NCI-H1092 (cell line): ENCODE measurements at places on chromosomes 3 and 15.

DNA sequence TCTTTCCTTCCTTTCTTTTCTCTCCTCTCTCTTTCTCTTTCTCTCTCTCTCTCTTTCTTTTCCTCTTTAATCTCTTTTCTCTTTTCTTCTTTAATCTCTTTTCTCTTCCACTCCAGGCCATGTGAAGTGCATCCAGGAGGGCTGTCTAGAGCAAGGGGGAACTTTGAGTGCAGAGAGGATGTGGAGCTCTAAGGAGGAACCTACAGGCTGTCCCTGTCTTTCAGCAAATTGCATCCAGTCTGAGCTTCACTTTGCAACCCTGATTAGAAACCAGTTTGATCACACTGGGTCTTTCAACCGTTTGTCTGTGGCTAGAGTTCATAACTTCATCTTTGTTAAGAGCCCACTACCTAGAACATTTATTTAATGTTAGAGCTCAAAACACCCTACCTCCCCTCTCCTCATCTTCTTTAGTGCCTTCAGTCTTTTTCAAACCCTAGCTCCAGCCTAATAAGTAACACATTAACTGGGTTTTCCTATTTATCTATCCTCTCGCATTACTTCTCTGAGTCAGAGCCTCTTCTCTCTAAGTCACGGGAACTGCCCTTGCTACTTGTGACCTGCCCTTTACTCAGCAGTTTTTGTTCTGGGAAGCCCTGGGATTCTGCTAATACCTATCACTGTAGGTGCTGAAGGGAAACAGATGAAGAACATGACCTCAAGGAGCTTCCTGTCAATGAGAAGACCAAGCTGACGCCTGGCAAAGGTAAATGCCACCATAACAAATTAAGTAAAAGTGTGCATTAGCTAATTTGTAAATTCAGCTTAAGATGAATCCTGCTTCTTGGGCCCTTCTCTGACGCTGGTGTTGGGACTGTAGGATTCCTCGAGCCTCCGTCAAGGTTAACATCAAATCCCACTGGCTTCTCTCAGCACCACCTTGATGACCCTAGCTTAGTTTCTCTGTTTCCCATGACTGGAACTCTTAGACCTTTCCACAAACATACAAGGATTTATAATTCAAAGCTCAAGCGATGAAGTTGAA is at the start of gene GCNT3:
TSS of gene GCNT3 (plus strand) at position 508 of the 985 bp plus-strand sequence. CDS start 6,456 bp downstream, outside the sequence.
- no peak for DNase-seq

DNA sequence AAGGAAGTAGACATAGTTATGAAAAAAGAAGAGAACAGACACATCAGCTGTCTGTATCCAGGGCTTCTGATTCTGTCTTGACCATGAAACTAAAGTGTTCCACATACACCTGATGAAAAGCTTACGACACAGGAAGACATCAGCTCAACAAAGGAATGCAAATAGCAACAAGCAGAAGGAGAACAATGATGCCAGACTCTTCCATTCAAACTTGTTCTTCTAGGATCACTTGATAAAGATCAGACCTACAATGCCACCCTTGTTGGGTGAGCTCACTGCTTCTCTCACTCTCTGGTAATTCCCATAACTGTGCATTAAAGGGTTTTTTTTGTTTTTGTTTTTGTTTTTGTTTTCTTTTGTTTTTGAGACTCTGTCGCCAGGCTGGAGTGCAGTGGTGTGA is 49.7 kb downstream of the GATM start:
- no peak for DNase-seq

DNA sequence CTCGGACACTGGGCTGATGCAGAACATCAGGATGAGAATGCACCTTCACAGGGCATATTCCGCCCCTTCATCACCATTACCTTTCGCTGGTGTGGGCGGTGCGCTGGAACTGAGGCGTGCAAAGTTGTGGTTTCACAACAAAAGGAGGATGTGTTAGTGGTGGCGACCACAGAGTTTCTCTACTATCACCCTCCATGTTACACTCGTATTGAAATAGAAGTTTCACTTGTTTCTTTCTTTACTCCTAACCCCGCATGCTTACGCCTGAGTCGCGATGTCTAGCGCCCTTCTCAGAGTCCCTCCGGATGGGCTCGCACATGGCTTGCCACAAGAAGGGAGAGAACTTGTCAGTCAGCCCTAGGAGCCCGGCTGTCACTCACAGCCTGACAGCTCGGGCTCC is 148.7 kb downstream of the GABRB3 start:
- no peak for DNase-seq

DNA sequence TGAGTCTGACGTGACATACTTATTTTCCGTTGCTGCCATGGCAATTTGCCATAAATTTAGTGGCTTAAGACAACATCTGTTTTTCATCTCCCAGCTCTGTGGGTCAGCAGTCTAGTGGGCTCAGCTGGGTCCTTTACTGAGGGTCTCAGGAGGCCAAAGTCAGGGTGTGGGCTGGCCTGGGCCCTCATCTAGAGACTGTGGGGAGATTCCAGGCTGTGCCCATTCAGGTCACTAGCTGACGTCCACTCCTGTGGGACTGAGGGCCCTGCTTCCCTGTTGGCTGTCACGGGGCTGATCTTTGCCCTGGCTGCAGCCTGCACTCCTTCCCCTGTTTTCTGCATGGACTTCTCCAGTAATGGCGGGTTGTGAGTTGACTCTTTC is 19.1 kb downstream of the FGD5 start:
- DNase-seq, result no peak

DNA sequence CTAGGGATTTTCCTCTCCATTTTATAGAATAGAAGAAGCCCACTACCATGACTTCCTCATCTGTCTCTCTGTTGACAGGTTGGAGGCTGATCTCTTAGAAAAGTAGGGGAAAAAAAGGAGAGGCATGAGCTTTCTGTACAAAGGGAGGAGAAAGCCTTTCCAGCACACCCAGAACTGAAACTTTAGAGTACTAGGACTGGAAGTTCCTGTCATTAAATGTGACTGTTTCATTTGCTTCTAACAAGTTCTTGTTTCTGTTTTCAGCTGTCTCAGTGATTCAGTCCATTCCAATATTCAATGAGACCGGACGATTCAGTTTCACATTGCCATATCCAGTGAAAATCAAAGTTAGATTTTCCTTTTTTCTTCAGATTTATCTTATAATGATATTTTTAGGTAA is 39.0 kb downstream of the INTS14 start:
- DNase-seq, result no peak

GRCh38 chr15:69509131-69509530 is 56.5 kb downstream of the RPLP1 start:
- no peak for DNase-seq

DNA sequence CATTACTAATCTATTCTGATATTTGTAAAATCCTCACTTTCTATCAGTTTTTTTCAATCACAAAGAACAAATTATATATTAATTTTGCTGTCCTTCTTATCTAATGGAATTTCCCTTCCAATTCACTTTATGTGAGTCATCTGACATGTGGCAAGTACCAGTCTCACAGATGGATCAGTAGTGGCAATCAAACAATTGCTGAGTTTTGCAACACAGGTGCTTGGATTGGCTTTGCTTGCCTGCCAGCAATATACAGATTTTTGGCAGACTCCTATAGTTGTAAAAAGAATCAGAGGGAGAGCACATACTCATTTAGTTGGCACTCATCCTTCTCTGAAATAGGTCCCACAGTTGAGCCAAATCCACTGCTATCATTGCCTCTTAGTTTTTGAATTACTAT is 83.7 kb downstream of the BCHE start:
- DNase-seq, result no peak

DNA sequence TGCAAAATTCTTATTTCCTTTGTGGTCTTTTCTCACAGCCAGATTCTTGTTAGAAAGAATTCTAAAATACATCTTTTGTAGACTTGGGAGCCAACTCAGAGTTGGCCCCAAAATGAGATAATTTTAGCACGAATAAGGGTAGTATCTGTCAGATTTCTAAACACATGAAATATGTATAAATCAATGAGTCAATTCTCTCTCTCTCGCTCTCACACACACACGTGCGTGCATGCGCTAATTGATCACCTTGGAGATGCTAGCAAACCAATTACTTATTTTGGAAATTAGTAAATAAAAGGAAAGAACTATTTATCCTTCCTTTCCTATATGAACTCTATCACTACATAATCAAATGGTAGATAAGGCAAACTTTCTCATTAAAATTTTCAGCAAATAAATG is 32.9 kb upstream of the PIK3R4 start:
- DNase-seq, result no peak

DNA sequence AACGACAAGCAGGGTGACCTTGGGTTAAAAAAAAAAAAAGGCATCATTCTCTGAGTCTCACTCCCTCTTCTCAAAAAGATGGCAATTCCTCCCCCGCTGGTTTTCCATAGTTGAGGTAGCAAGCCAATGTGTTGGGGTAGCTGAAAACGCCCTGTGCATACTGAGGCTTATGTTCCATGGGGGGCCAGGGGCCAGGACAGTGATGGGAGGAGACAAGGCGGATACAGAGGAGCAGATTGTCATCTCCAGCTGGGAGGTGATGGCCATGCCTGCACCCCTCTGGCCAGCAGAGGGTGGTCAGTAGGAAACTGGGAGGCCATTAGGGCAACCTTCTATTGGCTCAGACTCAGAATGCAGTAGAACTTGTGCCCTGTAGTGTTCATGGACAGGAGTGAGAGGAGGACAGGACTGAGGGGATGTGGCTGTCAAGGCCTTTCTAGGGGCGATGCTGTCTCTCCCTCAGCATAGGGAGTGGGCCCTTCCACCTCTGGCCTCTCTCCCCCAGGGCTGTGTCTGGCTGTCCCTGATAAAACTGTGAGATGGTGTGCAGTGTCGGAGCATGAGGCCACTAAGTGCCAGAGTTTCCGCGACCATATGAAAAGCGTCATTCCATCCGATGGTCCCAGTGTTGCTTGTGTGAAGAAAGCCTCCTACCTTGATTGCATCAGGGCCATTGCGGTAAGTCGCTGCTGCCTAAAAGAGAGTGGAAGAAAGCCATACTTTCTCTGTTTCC is 1.9 kb downstream of the TF start:
- no peak for DNase-seq

DNA sequence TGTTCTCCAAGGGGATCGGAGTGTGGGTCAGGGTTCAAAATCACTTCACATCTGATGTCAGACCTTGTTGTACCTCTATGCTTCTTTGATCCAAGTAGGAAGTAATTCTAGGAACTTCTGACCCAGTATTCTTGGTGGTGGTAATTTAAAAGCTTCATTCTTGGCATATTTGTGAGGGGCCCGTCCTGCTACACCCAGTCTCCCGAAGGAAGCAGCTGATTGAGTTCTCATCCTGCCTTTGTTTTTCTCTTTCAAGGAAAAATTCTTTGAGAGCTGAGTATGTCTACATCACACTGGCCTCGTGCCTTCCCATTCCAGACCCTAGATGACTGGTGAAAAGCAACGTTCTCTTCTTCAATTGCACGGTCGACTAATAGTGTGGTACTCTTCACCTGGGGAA is 234.4 kb upstream of the TPRG1 start:
- DNase-seq, result no peak

DNA sequence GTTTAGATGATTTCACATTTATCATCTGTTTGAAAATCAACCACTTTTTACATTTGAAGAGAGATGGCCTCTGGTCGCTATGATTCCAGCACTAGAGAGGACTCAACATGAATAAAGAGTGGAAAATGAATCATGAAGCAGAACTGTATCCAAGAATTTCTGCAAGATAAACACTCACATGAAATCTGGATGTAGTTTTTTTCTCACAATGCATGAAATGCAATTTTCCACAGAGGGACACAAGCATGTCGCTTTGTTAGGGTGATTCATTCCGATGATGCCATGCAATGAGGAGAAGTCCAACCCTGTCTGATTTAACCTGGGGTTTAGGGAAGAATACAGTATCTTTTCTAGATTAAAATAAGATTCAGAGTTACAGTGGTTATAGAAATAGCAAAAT is 50.4 kb upstream of the ADCY5 start:
- no peak for DNase-seq

DNA sequence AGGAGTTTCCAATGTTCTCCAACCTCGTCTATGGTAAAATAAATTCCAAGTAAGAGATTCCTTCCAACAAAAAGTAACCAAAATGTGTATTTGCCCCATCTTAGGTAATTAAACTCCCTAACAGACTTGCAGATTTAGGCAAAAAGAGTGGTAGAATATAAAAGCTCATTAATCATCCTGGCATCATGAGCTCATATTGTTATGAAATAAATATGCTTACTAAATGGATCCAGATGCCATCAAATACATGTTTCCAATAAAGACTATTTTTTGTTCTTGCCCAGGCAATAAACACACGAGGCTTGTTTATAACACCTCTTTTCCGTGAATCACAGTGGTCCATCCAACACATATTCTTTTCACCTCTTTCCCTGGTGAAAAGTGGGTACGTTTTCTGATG is 189.4 kb downstream of the THSD4 start:
- no peak for DNase-seq

DNA sequence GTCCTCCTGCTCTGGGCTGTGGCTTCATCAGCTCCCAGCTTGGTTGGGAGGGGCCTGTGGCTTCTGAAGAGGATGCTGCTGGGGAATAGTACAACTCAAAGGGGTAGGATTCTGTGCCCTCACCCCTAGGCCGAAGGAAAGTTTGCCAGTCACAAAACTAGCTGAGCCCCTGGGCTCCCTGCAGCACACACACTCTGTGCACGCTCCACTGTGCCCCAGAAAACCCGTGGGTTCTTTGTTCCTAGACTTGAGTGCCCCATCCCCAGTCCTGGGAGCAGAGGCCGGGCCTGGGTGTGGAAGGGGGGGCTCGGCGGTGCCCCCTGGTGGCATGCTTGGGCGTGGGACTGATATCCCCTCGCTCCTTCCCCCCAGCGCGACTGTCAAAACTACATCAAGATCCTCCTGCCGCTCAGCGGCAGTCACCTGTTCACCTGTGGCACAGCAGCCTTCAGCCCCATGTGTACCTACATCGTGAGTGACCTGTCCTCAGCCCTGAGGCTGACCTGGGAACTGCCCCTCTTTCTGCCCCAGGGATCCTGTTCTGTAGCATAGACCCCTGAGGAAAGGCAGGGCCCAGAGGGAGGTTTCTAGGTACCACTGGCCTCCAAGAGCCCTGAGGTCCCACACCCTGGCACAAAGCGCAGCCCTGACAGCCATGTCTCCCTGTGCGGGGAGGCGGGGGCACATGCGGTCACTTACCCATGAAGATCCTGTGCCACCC is 14.2 kb downstream of the CIB1 start:
- no peak for DNase-seq

DNA sequence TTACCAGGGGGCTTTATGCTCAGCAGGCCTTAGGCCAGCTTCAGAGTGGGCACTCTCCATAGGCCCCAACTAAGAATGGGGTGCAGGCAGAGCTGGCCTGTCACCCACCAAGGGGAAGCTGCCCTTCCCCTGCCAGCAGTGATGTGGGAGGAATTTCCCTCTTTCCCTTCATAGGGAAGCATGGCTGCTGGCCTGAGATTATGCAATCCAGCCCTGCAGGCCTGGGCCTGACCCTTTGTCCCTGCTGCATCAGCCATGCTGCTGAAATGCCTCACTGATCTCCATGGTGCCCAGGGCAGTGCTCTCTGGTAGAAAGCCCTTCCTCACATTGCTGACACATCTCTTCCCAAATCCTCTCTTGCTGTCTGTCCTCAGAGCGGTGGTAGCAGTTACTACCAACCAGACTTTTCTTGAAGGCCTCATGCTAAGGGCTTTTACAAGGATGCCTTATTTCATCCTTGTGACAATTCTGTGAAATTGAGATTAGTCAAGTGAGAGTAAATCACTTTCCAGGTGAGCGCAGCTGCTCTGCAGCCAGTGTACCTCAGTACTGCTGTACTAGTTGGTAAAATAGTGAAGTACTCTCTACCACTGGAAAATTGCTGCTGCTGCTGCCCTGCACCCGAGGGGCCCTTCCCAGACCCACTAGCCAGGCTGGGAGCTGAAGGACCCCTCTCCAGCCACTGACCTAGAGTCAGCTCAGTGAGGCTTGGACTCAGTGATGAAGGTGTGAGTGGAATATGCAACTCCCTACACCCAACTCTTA is 33.8 kb downstream of the MRAS start:
- DNase-seq, result no peak
